ENCODE measurements at places on chromosomes 4 and X.
A peak's percentile ranks its signal among the peaks of the same experiment; 100 is the strongest.

DNA sequence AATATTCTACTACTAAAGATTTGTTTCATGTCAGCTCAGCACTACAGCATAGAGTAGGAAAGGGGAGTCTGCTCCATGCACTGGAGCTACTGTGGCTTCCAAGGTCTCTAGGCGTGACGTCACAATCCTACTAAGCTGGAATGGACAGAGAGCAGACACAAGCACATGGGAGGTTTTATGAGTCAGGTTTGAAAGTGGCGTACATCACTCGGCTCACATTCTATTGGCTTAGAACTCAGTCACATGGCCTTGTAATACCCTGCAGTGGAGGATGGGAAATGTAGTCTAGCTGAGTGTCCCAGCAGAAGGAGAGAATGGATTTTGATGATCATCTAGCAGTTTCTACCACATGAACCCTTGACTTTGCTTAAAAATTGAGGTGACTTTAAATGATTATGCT, 624.8 kb upstream of the ATOH1 start:
- DNase-seq, result no peak

DNA sequence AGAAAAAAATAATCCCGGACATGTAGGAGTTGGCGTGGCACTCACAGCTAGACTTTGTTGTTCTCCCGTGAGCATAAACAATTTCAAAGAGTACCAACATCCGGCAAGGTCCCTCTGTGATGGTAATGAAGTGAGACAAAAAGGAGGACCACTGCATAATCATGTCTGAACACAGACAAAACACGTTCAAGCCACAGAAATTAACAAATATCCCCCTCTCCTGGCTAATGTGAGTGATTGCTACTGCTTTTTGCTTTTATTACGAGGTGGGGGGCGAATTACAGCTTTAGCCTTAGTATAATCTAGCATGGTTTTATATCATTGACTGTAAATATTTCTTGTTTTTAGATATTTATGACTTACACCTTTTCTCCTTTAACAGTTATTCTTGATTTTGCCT, 118.5 kb downstream of the PLS3 start:
- DNase-seq, result no peak

DNA sequence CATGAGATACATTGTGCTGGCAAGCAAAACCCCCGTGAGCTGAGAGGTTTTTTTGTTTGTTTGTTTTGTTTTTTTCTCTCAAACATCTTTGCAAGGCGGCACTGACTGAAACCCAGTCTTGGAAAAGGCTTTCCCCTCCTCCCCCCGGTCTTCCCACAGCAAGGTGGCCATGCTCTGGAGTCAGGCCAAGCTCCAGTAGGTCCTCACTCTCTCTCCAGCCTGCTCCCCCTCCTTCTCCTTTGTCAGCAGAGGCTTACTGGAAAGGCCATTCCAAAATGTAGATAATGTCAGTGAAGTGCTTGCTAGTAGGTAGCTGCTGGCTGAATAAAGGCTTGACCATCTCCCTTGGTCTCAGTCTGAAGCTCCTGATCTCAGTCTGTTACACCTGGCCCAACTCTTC, 32.6 kb downstream of the FRMPD3 start:
- no peak for DNase-seq

DNA sequence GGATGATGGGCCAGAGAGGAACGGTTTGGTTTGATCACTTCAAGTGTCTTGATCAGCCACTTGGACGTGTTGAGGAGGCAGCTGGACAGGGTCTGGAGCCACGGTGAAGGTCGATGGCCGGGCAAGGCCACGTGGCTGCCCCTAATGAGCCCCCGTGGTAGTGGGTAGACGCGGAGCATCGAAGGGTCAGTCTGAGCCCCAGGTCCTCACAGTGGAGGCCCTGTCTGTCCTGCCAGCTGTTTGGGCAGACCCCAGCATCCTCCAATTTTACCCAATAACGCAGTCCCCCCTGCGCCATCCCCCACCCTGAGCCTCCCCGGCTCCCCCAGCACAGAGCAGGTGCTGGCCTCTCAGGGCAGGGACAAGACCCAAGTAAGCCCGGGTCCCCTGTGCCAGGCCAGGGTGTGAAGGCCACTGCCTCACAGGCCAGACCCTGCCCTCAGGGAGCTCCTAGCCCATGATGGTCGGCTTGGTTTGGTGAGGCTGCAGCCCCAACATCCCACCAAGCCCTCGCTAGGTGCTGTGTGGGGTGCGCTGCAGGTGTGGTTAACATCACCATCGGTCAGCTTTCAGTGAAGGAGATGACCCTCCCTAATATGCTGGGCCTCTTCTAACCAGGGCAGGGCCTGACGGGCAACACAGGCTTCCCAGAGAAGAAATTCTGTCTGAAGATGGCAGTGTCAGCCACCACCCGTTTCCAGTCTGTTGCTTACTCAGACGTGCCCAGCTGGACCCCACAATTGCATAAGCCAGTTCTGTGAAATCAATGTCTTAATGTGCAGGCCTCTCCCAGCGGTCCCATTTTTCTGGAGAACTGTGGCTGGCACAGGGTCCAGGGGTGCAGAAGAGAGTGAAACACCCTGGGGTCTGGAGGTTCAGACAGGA, 40.5 kb upstream of the NKX1-1 start:
- no peak for DNase-seq

DNA sequence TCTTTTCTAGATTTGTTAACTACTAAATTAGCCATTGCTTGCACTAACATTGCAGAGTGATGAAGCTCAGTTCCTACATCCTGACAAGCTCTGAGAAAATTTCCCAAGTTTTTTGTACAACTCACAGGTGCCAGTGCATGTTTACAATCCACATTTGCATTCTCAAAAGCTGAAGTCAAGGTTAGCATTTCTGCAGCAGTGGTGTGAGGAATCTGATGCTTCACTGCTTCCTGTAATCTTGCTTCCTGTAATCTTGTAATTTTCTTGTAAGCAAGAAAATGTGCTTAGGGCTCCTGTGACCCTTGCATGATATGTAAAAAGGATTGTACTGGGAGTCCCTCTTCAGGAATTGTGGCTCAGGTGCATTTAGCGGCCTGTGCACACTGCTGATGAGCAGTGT, 207.4 kb upstream of the CXCL13 start:
- no peak for DNase-seq

DNA sequence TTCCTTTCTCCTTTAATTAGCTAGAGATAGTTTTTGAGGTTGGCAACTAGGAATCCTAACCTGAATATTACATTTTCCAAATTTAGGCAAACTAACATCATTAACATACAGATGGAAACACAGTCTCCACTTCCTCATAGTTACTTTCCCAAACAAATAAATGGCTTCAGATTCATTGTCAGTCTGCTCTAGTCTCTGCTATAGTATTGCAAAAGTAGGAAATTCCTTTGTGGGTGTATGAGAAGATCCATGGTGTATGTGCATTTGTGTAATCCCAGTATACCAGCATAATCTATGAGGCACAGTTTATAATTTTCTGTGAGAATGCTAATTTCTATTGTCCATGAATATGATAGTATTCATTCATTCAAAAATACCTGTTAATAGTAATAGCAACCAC, 3.0 kb upstream of the NDP start:
- peak; percentile 78 for DNase-seq

GRCh38 chrX:79371640-79372039, 4.5 kb upstream of the ITM2A start:
- DNase-seq, result no peak

DNA sequence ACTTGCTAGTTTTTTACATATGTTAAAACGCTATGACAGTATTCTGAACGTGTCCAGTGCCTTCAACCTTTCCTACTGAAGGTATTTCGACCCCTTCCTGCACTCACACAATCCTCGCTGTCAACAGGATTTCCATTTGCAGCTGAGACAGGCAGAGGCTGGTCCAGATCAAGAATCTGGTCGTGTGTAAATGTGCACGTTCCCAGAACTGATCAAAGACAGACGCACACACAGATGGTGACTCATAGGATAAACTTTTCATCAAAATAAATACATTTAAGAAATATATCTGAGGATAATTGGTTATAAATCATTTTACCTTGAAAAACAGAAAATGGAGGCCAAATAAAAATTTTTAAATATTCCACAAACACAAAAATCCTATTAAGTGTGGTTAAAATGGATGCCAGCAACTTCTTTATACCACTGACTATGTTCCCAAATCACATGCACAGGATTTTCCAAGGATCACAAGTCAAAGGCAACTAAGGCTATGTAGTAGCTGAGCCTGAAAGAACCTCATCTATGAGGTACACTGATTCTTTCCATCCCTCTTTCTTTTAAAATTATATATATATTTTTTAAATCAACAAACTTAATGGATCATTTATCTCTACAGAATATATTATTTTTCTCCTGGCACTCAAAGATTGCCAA, 85.9 kb downstream of the RNF150 start:
- DNase-seq, result no peak

DNA sequence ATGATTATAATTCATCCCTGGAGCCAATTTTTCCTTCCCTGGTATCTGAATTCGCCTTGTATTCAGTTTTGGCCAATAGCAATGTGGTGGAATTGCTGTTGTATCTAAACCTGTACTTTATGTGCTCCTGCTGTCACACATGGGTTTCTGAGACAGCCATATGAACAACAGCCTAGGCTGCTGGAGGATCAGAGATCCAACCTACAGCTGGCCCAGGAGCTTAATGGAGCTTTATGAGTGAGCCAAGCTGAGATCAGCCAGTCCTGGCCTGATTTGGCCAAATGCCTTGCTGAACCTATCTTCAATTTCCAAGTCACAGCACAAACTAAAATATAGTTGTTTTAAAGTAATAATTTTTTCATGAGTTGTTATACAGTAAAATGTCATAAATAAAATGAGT, 1071.5 kb downstream of the PCDH7 start:
- DNase-seq, result no peak

DNA sequence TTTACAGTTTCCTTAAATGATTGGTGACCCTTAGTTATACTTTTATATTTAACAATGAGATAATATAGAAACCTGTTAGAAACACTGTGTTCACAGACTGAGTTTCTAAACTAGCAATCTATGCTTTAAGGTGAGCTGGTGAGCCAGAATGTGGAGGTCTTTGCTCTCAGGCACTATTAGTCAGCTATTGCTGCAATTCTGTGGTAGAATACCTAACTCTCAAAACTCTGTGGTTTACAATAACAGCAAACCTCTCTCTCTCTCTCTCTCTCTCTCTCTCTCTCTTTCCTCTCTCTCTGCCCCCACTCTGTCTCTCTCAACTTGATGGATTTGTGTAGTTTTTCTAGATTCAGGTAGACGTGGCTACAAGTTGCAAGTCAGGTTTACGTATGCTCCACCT, 17.6 kb upstream of the LCORL start:
- DNase-seq, result no peak

GRCh38 chrX:151970027-151970426, 4.4 kb downstream of the GABRE start:
- DNase-seq, result no peak

DNA sequence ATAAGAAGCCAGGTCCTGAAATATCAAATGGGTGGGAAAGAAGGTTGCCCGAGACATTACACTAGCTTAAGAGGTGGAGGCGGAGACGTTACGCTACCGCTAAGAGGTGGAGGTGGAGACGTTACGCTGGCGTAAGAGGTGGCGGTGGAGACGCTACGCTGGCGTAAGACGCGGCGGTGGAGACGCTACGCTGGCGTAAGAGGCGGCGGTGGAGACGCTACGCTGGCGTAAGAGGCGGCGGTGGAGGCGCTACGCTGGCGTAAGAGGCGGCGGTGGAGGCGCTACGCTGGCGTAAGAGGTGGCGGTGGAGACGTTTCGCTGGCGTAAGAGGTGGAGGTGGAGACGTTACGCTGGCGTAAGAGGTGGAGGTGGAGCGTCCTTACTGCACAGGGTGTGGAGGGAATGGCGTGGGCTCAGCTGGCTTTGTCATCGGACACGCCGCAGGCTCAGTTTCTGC, 12.8 kb downstream of the CYP4V2 start:
- no peak for DNase-seq

DNA sequence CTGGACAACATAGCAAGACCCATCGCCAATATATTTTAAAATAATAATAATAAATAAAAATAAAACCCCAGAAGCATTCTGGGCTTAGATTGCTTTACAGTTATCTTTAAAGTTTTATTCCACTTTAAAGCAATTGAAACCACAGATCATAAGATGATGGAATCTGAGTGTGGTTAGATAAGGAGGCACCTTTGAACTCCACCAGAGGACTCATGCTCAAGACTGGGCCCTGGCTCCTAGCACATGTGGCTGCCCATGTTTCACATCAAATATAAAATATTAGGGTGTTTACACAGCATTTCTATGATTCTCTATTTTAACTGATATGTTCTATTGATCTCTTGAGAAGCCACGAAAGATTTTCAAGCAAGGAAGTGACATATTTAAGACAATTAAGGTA, 52.6 kb upstream of the BBS12 start:
- DNase-seq, result no peak

DNA sequence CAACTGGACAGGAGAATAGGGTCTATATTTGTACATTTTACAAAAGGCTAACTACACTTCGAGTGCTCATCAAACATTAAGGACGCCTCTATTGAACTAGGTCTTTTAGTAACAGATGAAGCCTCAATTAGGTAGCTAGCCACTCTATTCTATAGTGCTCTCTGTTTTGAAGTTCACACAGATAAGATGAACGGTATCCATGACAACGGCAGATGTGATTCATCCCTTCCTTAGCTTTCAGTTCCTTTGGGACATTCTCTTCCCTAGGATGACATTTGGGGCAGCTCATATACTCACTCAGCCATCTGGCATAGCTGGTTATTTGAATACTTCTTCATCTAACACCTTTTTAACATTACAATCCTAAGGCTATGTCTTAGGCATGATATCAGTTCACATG, 62.4 kb upstream of the WDFY3 start:
- no peak for DNase-seq

DNA sequence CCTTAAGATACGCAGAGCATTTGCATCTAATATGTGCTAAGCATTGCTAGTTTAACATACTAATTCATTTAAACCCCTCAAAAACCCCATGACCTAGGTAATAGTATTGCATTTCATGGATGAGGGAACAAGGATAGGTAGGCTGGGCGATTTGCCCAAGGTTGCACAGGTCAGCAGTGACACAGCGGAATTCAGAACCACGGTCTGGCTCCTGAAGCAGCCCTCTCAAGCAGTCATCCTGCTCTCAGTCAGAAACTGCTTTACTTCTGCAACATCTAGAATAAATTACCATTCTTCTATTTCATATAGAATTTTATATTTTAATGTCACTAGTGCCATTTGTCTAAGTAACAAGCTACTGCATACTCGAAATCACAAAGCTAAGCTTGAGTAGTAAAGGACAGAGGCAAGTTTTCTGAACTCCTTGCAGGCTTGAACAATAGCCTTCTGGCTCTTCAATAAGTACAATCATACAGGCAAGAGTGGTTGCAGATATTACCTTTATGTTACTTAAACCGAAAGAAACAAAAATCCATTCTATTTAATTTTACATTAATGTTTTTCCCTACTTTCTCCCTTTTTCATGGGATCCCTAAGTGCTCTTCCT, 555 bp upstream of the SPP1 start:
- no peak for DNase-seq

Measured in inflammatory macrophage treated with lipopolysaccharide for 1 hour (primary cell).